GM12878 (cell line): ENCODE measurements at places on chromosomes 1 and 21.

GRCh38 chr1:8349473-8349865 is 31.6 kb downstream of the SLC45A1 start:
- no peak for DNase-seq

- no peak for DNase-seq
Measured at GRCh38 chr1:167542109-167543032, 11.2 kb downstream of the CREG1 start.

DNA sequence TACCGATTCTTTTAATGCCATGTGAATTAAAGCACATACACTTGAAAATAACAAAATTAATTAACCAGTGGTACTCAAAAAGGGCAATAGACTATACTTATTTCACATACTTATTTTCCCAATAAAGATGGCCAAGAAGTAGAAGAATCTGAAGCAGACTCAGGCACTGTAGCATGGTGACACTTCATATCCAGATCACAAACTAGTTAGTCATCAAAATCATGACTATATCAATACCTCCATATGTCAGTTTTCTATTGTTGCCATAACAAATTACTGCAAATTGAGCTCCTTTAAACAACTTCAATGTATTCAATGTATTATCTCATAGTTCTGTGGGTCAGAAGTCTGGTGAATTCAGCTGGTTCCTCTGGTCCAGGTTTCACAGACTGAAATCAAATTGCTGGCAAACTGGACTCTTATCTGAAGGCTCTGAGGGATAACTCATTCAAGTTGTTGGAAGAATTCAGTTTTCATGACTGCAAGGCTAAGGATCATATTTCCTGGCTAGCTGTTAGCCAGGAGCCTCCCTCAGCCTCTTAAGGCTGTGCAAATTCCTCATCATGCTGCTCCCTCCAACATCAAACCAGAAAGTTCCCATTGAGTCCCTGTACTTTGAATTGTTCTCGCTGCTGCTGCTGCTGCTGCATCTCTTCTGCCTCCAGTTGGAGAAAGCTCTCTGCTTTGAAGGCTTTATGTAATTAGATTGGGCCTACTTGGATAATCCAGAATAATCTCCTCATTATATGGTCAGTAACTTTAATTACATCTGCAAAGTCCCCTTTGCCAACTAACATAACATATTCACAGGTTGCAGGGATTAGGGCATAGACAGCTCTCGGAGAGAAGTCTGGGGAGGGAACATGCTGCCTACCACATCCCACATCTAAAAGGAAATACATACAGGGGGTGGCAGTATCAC is 91.5 kb downstream of the MRPL39 start:
- no peak for DNase-seq

DNA sequence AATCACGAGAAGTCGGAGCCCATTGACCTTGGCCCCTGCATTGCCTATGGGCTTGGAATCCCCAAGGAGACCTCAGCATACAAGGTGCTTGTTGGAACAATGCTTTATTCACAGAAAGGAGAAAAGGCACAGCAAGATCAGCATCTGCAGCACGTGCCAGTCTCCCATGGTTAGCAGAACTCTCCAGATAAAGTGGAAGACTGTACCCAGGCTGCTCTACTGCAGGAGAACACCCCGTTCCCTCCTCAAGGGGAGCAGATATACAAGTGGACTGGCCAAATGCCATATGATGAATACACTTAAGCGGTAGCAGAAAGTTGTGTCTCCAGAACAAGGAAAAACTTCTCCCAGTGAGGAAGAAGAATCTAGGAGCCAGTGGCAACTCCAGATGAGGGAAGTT is 53.5 kb downstream of the ST6GALNAC3 start:
- DNase-seq = no peak

GRCh38 chr21:27164208-27165177 is 197.6 kb upstream of the ADAMTS5 start:
- no peak for DNase-seq

GRCh38 chr21:17854745-17855144 is 35.6 kb upstream of the C21orf91 start:
- no peak for DNase-seq

DNA sequence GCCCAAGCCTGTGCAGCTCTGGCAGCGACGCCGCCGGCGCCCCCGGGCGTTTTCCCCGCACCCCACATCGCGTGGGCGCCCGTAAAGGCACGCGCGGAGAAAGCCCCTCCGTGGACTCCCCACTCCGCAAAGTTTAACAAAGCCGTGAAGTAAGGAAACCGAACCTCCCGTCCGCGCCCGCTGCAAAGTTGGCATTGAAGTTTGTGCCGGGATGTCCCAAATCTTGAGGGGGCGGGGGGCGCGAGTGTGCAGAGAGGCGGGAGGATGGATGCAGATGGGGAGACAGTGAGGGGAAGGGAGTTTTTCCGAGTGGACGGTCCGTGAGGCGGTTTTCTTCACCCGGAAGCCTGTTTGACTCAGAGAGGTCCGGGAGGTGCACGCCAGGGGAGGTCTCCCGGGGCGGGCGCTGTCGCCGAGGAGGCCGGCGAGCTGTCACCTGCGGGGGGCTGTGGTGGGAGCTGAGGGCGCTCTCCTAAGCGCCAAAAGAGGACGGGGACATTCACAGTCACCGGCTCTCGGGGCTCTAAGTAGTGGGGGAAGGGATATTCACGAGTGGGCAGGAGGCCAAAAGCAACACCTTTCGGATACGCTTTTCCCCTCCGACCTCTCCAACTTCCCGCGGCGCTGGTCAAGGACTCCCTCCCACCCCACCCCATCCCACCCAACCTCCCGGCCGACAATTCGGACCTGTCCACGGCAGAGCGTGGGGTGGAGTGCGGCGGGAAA is 1.3 kb downstream of the WLS start:
- DNase-seq = no peak

DNA sequence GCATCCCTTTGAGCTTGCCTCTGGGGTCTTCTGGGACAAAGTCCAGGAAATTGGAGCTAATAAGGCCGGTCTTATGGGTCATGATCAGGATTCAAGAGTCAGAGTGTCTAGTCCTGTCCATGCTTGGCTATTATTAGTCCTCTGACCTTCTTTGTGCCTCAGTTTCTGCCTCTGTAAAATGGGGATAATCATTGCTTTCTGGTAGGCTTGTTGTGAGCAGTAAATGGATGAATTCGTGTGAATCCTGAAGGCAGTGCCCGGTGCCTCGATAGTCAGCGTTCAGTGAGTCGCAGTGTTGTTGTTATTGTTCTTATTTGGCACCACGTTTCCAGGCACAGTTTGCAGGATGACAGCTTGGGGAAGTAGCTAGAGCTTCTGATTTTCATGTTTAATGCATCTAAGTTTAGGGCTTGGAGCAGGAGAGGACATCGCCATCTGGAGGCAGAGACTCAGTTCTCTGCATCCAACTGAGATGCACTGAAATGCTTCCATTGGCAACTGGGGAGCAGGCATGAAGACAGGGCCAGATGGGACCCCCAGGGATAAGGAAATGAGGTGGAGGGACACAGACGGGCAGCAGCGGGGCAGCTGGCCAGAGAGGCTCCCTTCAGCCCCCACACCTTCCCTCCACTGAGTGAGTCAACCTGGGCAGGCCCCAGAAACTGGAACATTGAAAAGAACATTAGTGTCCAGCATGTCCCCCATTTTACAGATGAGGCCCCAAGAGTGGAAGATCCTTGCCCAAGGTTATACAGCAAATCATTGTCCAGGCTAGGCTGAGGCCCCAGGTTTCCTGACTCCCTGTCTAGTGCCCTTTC is 160.3 kb downstream of the PTPRU start:
- no peak for DNase-seq

- DNase-seq = no peak
Measured at GRCh38 chr1:33442141-33442540, 11.2 kb upstream of the PHC2 start.

GRCh38 chr1:3308053-3308452 is 146.4 kb upstream of the ARHGEF16 start:
- DNase-seq = no peak

- peak; percentile 89 for DNase-seq
Measured at GRCh38 chr1:13702425-13703127, 2.6 kb downstream of the PRDM2 start.

DNA sequence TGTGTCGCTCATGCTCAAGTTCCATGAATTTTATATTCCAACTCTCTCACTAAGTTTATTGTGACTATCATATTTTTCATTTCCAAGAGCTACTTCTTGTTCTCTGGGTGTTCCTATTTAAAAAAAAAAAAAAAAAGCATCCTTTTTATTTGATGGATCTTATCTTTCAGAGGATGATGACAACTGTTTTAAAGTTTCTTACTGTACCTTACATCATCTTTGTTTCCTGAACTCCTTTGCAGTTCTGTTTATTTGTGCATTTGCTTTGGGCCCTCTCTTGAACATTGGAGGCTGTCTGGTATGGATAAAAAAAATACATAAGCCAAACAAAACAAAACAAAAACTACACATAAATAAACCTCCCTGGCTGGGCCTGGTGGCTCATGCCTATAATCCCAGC is 32.1 kb upstream of the FAM20B start:
- DNase-seq = no peak
